Cerebellar nuclear complex (tissue), 1 donor: ENCODE measurements at places on chromosomes 7 and 10.

- no peak for DNase-seq
Observed at GRCh38 chr10:5685764-5686240, 1.2 kb downstream of the TASOR2 start.

DNA sequence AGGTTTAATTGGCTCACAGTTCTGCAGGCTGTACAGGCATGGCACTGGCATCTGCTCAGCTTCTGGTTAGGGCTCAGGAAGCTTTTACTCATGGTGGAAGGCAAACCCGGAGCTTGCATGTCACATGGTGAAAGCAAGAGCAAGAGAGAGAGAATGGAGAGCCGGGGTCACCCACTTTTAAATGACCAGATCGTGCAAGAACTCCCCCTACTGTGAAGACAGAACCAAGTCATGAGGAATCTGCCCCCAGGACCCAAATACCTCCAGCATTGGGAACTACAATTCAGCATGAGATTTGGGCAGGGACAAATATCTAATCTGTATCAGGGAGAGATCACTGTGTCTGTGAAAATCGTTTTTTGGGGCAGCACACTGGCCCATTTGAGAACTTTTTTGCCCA lies 110.0 kb upstream of the MYO3A start:
- no peak for DNase-seq

GRCh38 chr10:71603754-71604153 lies 115.8 kb downstream of the C10orf105 start:
- no peak for DNase-seq

DNA sequence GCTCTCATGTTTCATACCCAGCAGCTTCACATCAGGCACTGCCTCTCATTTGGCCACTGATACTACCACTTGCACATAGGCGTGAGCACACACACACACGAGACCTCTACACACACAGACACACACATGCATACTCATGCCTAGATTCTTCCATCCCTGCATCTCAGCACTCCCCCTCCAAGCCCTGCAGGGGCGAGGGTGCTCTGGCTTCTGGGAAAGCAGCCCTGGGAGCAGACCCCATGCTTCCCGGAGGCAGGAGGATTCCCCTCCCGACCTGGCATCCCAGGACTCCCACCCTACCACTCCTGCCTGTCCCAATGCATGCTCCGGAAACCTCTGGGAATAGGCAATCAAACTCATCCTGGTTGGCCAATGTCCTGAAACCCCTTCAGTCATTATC lies 89.1 kb upstream of the SMNDC1 start:
- no peak for DNase-seq
